ENCODE measurements at places on chromosomes 1 and 21.

DNA sequence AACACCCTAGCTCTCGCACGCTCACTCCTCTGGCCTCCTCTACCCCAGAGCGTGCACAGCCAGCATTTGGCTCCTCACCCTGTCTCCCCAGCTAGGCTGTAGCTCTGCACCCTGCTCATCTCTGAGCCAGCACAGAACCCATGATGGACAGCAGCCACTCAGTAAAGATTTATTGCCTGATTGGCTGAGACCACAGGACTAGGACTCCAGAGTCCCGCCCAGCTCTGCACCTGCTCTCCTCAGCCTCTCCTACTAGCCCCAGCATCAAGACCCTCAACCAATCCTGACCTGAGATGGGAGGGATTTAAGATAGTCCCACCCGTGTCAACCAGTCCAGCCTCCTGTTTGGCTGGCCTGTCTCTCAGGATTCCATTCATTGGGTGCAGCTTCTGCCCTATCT lies 9.3 kb downstream of the C1QB start:
- no peak for DNase-seq

GRCh38 chr1:167578939-167579521 lies 25.5 kb upstream of the CREG1 start:
- DNase-seq: no peak

DNA sequence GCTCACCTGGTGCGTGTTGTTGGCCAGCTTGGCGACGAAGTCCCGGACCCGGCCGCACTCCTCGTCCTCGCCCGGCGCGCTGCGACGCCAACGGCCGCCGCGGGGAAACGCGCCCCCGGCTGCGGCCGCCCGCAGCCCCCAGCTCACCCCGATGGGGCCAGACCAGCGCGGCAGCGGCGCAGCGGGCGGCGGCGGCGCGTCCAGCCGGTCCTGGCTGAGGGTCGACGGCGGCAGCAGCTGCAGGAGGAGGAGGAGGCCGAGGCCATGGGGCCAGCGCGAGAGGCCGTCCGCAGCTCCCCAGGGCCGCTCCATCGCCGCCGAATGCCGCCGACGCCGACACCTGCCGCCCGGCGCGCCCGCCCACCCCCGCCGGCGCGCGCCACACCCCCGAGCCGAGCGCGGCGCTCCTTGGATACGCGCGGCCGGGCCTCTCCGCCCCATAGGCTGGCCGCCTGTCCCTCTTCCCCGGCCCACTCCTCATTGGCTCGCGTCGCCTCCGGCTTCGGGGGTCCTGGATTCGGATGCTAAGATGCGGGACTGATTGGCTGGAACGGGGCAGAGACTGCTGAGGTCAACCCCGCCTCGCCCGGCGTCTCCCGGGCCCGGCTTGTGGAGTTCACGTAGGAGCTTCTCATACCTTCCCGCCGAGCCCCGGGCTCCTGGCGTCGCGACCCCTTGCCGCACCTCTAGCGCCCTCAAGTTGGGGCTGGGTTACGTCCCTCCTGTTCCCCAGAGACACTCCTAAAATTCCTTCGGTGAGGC lies at the start of gene SORT1:
Gene SORT1, minus strand, starts transcription at position 338 of the 762 bp plus-strand sequence. Its CDS starts 26 bp downstream, at position 312.
- DNase-seq: peak; percentile 78

GRCh38 chr1:225934711-225935110 lies 6.3 kb downstream of the LEFTY2 start:
- DNase-seq: no peak

DNA sequence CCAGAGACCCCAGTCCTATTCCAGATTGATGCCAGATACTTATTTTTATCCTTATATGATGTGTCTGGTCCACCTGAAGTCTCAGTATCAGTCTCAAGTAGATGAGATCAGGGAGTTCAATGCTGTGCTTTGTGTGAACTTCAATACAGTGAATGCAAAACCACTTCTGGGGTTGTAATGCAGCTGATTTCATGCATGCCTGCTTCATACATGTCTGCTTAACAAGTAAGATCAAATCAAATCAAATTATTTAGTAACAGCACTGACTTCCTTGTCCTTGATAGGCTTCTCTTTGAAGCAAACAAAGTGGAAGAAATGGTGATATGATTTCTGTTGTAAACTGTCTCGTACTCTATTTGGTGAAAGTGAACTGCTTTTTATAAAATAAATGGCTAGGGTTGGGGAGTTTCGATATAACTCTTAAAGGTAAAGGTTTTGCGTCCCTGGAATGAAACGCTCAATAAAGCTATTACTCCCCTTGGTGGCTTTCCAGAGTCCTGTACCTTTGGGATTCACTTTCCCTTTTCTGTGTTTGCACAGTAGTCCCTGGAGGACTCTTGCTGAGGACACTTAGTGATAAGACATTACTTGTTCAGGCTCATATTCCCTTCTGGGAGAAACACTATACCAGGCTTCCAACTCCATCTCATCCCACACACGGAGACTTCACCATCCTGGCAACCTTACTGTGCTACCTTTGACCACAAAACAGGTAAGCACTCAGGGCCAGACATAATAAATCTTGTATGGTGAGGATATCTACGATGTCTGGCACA lies 59.3 kb downstream of the FH start:
- DNase-seq: no peak

- DNase-seq: no peak
These were observed 13.3 kb upstream of the CPT2 start for GRCh38 chr1:53183095-53183990.

GRCh38 chr1:214470132-214470531 lies 81.3 kb downstream of the PTPN14 start:
- no peak for DNase-seq

GRCh38 chr1:59833022-59833421 lies 18.3 kb downstream of the HOOK1 start:
- no peak for DNase-seq

DNA sequence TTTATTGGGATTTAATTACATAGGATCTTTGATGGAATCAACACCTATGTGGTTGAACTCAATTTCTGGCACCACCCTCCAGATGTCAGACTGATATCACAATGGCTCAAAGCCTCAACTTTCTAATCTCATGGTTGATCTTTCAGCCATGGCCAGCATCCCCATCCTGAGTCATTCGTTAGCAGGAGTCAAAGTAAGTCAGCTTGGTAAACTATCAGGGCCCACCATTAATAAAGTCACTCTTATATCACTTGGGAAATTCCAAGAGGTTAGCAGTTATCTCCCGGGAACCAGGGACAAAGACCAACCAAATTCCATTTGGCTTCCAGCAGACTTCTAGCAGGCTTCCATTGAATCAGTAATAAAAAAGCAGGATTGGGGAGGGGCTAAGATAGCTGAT lies 50.7 kb upstream of the TNFSF4 start:
- DNase-seq: no peak
